ACHN (cell line): ENCODE measurements at places on chromosomes 5 and 9.

- no peak for DNase-seq
Observed at GRCh38 chr5:126481243-126481642, 58.0 kb downstream of the GRAMD2B start.

DNA sequence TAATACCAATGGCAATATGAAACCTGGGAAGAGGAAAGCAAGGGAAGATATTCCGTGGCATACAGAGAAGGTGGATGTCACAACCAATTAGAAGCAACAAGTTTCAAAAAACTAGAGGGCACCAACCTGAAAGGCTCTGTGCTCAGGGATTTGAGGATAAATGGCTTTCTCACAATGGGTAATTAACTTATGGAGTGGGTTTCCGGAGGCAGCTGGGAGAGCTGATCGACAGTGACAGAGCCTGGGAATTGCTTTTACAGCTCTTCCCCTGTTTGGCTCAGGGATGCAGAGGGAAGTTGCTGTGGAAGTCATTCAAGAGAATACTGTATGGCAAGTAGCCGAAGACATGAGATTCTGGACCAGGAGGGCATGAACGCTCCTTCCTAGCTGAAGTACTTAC, 237.0 kb downstream of the KIF4B start:
- no peak for DNase-seq

GRCh38 chr9:112162621-112163413, 12.3 kb downstream of the SUSD1 start:
- no peak for DNase-seq

DNA sequence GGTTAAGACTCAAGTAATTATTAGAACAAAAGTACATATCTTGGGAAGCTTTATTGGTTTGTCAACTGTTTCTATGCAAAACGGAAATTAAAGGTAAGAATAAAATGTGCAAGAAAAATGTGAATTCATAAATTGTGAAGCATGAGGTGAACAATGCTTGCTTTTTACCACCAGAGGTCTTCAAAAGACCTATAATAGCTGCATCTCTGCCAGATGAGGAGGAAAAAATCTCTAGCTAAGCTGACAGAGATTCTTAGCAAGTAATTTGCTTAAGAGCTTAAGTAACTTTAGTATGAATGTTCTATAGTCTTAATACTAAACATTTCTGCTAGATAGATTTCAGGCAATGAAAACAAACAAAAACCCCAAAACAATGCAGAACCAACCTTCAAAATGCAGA, 54.1 kb downstream of the MRPS30 start:
- DNase-seq = peak; percentile 37

- no peak for DNase-seq
Observed at GRCh38 chr5:135606431-135606830, 27.6 kb upstream of the CXCL14 start.

- DNase-seq = no peak
Observed at GRCh38 chr9:136539427-136540421, 6.1 kb downstream of the NOTCH1 start.

DNA sequence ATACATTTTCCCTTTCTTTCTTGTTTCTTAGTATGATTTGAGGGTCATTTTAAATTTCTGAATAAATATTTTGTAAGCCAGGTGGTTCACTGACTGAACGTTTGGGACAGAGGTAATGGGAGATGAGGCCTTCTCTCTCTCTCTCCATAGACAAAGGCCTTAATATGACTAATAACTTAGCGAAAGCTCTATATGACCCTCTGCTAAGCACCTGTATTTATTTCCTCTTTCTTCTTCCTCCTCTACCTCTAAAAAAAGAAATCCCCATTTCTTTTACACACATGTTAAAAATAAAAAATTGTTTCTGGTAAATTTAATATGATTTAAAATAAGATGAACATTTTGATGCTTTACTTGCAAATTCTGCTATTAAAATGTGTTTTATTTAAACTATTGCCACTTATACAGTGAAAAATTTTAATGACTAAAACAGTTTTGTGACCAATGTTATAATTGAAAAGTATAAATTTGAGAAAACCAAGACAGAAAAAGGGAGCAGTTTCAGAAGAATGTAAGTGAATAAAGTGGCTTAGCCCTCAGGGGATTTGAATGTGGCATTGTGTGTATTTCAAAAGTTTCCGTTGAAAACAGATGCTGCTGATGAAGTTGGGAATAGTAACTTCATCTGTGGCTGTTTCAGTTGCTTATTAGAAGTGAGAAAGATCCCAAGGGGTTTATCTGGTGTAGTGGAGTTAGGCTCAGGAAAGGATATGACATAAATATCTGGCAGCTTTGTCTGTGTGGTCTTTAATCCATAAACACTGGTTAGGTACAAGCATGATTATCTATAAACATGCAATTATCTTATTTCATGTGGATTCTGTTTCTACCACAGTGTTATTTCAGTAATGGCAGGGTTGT, 128.6 kb upstream of the GRHPR start:
- DNase-seq = no peak

GRCh38 chr5:96940586-96940985, 4.7 kb downstream of the LNPEP start:
- no peak for DNase-seq

DNA sequence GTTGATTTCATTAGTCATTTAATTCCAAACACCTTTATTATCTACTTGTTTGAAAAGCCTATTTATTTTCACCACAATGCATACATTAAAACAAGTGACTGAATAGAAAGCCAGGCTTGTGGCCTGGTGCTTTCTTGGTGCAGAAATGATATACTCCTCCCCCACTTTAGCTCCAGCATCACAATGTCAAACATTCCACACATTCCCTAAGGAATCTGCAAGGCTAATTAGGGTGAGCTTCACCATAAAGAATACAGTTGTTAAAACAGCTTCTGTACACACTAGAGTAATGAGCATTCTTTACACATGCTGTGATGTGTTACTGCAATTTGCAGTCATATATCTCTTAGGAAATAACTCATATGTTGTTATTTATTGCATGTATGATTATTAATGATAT, 705.7 kb downstream of the CETN3 start:
- DNase-seq = no peak

DNA sequence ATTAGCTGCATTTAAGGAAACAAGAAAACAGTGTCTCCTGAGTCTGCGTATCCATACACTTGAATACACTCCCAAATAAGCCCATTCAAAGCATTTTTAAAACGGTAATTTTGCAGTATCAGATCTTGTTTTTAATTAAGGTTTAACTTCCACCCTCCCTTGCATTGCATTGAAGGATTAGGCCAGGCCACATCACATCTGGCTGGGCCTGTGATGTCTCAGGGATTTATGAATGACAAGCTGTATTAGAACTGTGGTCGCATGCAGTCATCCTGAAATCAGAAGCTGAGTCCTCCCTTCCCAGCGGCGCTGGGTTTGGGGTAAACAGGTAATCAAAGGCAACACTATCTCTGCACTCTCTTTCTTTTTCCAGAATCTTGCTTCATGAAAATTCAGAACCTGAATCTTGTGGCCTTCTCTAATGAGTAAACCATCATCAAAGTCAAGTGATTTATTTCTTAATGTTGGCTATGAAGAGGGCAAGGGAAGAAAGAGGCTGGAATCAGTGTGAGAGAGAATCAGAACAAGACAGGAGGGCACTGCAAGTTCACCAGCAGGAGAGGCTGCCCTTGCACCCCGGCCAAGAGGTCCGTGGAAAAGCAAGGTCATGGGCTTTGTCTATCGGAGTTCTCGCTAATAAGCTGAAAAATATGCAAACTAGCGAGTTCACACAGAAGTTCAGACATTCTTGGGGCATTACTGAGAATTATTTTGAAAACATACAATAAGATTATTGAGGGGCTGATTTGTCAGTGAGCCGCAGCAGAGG, 80.0 kb upstream of the ZSWIM6 start:
- DNase-seq = no peak

DNA sequence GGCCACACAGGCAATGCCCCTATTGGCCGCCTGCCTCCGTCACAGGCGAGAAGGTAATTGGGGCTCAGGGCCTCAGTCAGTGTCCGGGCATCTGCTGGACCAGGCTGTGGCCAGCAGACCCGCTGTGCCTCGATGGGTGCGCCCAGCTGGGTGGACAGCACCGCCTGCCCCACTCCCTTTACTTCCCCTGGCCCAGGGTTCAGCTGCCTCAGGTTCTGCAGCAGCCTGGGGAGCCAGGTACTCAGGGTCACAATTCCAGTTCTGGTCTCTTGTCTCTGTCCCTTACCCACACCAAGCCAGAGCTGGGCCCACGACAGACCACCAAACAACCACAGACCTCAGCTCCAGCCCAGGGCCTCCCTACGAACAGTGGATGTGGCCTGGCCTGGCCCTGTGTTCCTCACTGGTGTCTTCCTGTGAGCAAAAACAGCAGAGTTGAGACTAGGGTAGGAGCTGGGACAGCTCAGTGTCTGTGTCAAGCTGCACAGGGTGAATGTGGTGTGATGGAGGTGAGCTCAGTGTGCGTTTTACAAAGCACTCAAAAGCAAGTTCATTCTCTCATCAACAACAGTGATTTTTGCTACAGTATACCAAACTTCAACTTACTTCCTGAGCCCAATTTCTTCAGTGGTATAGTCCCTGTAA, 33.4 kb upstream of the SUSD3 start:
- DNase-seq = no peak

- no peak for DNase-seq
Observed at GRCh38 chr5:96597438-96598020, 64.6 kb upstream of the CAST start.

DNA sequence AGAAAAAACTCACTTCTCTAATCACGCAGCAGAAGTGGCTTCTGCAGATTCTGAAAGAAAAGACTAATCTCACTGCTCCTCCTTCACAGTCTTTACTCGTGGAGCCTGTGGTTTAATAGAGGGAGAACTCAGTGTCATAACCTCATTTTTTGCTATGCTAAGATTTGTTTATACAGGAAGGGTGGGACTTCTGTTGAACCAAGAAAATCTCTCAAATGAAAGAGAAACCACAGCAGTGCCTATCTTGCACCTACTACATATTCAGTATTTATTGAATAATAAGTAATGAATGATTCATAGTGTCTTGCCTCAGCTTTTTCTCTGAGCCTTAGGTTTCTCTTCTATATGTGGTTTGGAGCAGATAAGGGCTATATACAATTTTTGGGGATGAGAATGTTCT, 136.1 kb upstream of the DMAC1 start:
- no peak for DNase-seq
